ENCODE measurements at places on chromosomes 5 and 9.

- DNase-seq: no peak
These were observed 114.1 kb downstream of the MPDZ start for GRCh38 chr9:13165236-13165945.

DNA sequence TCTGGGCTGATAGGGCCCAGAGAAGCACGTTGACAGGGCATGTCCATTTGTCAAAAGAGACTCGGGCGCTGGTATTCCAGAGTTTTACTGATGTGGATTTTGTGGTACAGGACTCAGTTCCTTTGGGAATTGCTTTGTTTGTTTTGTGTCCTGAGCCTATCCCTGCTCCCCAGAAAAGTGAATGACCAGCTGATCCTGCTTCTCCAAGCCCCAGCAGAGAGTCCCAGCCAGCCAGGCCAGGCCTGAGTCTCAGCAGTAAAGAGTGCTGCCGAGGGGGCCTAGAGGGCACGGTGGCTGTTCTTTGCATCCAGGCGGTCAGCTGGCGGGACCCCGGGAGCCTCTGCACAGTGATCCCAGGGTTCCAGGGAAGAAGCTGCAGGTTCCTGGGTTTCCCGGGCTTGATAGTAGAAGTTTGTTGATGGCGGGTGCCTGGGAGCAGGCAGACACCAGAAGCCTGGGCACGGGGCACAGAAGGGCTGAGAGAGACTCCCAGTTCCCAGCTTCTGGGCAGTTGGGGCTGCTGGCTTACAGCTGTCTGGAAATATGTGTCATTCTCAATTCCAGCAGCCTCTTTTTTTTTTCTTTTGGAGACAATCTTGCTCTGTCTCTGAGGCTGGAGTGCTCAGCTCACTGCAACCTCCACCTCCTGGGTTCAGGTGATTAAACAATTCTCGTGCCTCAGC, 8.7 kb downstream of the PRDM12 start:
- no peak for DNase-seq

GRCh38 chr9:136282272-136282861, 21.5 kb downstream of the CCDC187 start:
- no peak for DNase-seq

DNA sequence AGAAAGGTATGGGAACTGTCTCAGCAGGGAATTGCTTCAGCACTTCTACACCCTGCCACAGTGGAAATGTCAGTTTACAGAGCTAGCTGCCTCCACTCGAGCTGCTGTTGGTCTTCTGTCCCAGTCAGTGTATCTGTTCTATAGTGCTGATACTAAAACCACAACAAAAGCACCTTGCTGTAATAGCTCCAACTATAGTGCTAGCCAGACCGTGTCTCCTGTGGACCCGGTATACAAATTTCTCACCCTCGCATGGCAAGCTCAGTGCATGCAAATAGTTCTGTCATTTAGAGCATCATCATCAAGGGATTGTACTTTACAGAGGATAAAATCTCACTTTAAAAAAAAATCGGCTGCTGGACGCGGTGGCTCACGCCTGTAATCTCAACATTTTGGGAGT, 51.5 kb upstream of the IQGAP2 start:
- DNase-seq: no peak

GRCh38 chr5:77621440-77621839, 17.1 kb downstream of the OTP start:
- DNase-seq: no peak

DNA sequence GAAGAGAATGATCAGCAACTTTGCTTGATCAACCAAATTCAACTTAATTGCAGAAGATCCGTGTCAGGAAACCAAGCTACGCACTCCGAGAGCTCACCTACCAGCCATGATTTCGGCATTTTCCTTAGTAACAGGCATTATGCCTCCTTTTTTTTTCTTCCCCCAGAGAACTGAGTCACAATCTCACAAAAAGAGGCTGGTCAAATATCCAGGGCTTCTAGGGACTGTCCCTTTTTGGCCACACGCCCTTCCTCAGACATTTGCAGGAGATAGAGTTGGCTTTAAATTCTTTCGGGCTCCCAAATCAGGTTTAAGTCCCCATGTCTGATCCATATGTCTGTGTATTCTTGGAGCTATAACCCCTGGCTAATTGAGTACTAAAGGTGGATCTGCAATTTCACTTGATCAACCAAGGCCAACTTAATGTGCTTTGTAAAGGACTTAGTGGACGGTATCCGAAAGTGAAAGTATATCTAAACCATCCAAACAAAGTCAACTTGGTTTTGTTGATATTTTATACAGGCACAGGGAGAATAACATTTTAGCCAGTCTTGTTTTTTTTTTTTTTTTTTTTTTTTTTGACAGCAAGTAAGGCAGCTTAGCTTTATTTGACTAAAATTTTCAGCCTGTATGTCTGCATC, 100.8 kb upstream of the TBCA start:
- DNase-seq: no peak

GRCh38 chr5:99032234-99033013, 103.6 kb upstream of the CHD1 start:
- DNase-seq: peak; percentile 2

GRCh38 chr5:37710965-37711364, 128.9 kb downstream of the GDNF start:
- DNase-seq: no peak

DNA sequence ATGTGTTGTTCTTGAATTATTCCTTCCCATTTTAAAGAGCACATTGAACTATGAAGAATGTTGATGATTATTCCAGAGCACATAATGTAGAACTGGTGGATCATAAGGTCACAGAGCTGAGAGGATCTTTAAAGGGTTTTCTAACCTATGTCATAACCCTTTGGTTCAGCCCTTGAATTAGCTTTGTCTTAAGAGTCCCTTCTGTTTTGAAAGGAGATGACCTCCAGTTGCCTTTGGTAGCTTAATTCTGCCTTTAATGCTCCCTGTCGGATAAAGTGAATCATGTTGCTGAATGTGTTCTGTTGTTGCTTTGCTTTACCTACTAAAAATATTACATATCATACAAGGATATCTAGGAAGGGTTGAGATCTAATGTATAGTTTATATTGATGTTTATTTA, 99.1 kb upstream of the PRRC1 start:
- DNase-seq: no peak

- DNase-seq: no peak
These were observed 122.8 kb downstream of the ARHGEF28 start for GRCh38 chr5:73748510-73749400.

- DNase-seq: no peak
These were observed 205.7 kb downstream of the NTRK2 start for GRCh38 chr9:84875193-84875592.

- DNase-seq: no peak
These were observed 337.8 kb downstream of the DEPDC1B start for GRCh38 chr5:60362158-60362557.

DNA sequence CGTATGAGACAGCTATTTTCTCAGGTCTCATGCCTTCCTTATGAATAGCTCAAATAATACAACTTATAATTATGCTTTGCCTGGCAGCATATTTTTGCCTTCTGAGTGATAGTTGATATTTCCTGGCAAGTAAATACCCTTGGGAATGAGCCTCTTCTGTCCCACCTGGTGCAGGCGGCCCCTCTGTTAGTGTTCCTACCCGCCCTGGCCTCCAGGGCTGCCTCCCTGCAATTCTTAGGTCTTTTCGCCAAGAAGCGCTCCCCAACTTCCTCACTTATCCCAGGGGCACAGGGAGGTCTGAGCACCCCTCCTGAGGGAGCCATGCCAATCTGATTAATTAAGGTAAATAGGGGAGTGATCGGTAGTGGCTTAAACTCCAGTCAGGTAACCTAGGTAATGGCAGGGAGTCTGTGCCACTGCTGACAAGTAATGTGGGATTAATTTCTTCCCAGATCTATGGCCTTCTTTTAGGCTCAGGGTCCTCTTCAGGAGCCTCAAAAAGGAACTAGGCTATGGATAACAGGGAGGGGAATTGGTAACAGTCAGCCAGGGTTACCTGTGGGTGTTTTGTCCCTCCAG, 81.5 kb downstream of the GALNT10 start:
- no peak for DNase-seq

DNA sequence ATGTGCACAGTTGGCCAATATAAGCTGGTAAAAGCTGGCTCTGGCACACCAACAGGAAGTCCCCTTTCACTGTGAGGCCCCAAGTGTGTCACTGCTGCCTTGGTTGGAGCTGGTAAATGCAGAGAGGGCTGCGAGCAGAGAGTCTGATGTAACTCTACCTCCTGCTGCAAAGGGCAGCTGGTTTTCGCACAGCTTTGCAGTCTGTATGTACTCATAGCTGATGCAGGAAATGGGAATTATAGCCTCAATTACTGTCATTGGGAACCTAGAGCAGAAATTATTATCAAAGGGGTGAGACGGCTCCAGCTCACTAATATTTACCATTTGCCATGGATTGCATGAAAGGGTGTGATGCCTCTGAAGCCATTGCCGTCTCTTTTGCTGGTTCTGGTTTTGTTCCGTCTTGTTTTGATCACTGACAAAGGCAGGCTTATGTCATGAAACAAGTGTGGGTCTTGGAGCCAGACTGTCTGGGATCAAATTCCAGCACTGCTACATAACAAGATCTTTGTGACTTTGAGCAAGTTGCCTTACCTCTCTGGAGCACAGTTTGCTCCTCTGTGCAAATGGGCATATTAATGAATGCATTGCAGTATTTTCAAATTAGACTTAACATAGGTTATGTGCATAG, 124.3 kb upstream of the SLC25A48 start:
- DNase-seq: no peak

DNA sequence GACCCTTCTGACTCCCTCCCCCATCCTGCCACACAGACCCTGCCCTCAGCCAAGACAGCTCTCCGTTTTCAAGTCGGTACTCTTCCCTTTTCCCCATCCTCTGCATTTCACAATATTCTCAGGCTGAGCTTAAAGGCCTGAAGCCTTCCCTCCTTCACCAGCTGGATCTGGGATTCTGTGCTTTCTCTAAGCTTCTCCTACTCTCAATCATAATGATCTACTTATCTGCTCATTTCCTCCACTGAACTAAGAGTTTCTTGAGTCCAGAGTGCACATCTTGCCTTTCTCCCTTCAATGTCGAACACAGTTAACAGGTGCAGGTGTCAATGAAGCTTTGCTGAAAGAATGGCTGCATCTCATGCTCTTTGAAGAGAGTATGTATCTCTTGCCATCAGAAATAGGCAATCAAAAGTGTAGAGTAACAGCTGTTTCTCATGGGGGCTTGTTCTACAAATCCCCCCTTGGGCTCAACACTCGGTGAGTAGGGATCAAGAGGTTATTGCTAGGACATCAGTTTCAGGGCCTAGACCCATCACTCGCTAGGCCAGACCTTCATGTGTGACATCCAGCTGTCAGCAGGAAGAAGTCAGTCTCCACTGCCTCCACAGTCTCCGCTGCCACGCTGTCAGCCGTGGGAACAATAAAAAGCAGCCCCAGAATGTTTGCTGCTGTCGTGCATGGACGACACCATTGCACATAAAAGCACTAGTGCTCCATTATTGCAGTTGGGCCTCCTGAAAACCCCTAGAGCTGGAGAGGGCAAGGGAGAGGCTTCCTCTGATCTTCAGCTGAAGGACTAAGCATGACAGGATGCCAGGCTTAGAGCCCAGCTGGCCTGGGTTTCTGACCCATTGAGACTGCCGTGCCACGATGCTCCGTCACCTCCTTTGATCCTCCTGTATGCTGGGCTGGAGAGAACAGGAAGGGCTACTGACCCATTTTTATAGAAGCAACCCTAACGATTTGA, 23.7 kb downstream of the TRAF1 start:
- no peak for DNase-seq

GRCh38 chr5:135216471-135217343, 182.3 kb downstream of the MACROH2A1 start:
- DNase-seq: no peak

Data from T1000 (cell line).